ENCODE measurements at places on chromosomes 2 and 18.

DNA sequence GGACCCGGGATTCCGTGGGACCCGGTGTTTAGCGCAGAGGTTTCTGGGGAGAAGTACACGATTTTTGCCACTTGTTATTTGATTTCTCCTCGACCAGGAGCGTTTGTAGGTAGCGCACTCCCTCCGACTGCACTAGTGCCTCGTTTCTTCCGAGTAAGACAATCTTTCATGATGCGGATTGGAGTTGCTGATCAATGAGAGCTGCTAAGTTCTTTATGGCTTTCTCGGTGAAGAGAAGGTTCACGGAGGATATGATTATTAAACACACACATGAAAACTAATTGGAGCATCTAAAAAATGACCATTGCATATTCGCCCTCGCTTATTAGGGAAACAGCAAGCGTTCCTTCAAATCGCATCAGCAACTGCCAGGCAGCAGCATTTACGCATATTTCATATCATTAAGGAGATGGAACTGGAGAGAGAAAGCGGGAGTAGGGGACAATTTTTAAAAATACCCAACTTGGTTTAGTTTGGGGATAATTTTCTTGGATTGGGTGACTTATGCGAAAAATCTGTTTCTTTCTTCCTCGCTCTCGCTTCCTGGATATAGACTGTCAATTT lies 616 bp downstream of the EML6 start:
- DNase-seq, result no peak

- DNase-seq, result no peak
Observed at GRCh38 chr2:127188797-127189196, 31.3 kb downstream of the CYP27C1 start.

- no peak for DNase-seq
Observed at GRCh38 chr2:121451398-121451797, 79.3 kb upstream of the RNU4ATAC start.

- DNase-seq, result no peak
Observed at GRCh38 chr18:11976315-11977152, 4.8 kb upstream of the IMPA2 start.

DNA sequence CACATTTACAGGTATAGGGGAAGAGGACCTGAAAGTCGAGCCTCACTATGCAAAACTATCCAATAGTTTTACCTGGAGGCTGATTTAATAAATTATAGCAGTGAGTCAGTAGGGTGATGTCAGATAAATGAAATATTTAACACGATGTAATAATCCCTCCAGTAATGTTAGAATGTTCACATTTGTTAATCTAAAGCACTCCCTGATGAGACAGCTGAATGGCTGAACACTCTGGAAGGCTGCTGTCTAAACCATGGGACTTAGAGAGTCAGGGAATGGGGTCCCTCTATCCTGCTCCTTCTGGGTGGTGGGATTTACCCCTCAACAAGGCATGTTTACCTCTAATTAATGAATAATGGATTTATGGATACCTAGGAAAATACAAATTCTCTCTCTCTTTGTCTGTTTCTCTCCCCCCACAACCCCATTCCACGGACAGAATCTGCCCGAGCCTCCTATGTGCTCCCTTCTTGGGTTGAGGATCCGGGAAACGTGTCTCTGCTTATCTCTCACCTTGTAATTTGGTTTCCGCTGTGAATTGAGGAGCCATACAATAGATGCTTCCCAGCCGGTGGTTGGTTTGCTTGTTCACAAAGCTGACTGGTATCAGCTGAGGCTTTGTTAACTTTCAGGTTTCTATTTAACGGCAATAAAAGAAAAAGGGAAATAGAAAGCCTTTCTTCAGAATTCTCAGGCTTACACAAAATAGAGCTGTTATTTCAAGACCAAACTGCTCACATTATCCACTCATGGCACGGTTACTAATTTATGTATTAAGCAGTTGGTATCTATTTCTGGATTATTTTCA lies 25.9 kb downstream of the LRRC30 start:
- no peak for DNase-seq

- DNase-seq, result no peak
Observed at GRCh38 chr2:187544371-187545080, 9.7 kb downstream of the TFPI start.

DNA sequence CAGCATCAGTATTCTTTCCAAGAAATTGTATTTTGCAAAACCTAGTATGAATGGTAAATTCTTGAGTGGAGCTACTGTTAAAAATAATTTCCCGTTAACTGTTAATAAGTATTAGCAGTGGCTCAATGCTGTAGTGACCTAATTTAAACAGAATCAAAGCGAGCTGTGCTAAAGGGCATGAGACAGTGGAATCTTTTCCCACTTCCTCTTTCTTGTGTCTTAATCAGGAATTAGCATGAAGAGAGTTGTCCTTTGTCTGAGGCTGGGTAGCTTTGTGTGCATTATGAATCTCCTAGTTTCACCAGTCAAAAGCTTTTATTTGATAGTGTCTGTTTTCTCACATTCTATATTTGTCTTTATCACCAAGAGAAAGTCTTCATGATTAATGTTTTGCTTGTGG lies 298.8 kb upstream of the GCFC2 start:
- DNase-seq, result no peak

Measured in cortex of kidney (tissue), 1 donor.